Activated CD8-positive, alpha-beta T cell treated with anti-CD3 and anti-CD28 coated beads for 36 hours (primary cell): ENCODE measurements at places on chromosomes 11 and 22. TPM values are rescaled to one million over a fixed set of nuclear protein-coding genes. Genes with fewer than 3 reads are reported as not detected.

Gene CRYAB
- not detected for total RNA-seq

DNA sequence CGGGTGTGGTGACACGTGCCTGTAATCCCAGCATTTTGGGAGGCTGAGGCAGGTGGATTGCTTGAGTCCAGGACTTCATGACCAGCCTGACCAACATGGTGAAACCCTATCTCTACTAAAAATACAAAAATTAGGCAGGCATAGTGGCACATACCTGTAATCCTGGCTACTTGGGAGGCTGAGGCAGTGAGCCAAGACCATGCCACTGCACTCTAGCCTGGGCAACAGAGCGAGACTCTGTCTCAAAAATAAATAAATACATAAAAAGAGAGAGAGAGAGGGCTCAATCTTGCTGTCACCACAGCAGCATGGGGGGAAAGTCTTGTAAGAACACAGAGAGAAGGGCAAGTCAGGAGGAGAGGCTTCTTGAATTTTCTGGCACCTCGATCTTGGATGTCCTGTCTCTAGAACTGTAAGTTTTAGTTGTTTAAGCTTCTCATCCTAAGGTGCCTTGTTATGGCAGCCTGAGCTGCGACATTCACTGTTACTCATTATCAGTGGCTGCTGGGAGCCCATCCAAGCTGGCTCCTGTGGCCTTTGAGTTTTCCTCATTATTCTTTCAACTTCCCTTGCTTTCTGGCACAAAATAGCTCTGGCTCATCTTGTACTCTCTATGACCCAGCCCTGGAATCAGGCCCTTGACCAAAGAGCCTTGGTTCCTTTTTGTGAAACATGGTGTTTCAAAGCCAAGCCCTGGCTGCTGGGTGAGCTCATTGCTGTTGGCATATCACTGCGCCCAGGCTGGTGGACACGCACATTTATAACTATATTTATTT lies 8.0 kb upstream of the PSMC3 start:
- no peak for DNase-seq

GRCh38 chr11:61881397-61881796 lies 9.9 kb downstream of the FADS3 start:
- DNase-seq, result no peak

- no peak for DNase-seq
Observed at GRCh38 chr11:112554586-112554985, 293.9 kb upstream of the PLET1 start.

GRCh38 chr11:93032580-93032979 lies 63.1 kb downstream of the MTNR1B start:
- DNase-seq, result no peak

GRCh38 chr11:81007046-81007445 lies 1566.2 kb upstream of the TENM4 start:
- DNase-seq, result no peak

GRCh38 chr11:47383071-47383470 lies 4.7 kb upstream of the SPI1 start:
- no peak for DNase-seq

DNA sequence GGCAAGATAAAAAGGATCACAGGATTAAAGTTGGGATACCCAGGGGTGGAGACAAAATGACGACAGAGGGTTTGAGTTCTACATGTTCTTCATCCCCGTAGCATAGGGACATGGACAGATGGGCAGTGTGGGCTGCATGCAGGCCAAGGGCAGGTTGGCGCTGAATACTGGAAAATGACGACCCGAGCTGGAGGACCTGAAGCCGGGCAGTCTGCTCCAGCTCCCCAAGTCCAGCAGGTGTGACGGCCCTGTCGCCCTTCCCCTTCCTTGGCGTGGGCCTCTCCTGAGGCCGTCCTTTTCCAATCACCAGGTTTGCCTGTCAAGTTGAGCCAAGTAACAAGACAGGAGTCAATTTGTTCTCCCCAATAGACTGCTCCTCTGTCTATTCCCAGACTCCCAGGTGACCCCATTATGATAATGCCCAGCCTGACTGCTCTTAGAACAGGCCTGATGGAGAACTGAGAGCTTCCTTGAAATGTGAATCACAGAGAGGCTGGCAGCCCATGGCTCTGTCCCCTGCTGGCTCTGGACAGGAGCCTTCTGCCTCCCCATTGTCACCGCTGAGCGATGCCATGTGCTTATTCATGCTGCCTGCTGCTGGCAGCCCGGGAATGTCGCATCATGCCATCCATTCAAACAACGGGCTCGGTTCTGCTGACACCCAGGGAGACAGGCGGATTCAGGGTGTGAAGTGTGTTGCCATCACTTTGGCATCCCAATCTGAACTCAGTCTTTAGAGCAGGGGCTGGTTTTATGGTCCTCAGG lies 392.1 kb downstream of the NTM start:
- no peak for DNase-seq
